ENCODE measurements at places on chromosomes 7 and 10.

- no peak for DNase-seq
Observed at GRCh38 chr7:30791114-30791513, 19.9 kb downstream of the MINDY4 start.

DNA sequence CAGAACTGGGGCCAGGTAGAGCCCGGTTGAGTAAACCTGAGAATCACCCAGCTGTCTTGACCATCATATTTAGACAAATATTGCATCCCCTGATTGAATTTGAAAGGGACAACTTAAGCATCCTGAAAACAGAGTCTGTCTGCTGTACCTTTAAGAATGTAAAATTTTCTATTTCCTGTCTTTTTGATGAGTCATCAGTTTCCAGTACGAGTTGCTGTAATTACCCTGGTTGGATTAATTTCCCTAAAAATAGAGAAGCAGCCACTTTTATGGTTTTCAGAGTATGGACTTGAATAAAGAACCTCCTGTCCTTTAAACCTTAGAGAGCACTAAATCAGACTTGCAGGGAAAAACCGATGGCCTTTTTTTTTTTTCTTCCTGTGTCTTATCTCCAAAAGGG is 164.6 kb upstream of the SH2B2 start:
- DNase-seq = no peak

- DNase-seq = no peak
Observed at GRCh38 chr10:48932831-48933664, 6.6 kb downstream of the LRRC18 start.

DNA sequence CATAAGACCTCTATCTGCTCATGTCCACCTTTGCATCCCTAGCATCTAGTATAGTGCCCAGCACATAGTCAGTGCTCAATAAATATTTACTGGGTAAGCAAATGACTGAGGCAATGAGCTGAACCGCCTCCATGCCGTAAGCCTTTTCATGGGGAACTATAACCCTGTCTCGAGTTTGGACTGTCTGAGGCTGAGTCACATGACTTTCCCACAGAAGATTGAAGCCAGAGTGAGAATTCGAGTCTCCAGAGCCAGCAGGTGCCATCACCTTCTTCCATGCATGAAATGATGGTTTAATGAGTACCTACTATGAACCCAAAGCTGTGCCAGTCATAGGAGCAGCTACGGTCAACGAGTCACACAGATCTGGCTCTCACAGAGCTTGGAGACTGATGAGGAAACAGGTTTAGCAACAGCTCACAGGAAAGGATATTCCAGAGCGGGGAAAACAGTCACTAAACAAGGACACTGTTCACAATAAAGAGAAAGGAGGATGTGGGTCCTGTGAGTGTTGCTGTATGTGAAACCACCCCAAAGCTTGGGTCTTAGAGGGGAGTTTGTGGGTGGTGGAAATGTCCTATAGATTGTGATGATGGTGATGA is 75.2 kb downstream of the TEX36 start:
- no peak for DNase-seq

- DNase-seq = no peak
Observed at GRCh38 chr7:16670731-16671344, 24.9 kb downstream of the BZW2 start.

DNA sequence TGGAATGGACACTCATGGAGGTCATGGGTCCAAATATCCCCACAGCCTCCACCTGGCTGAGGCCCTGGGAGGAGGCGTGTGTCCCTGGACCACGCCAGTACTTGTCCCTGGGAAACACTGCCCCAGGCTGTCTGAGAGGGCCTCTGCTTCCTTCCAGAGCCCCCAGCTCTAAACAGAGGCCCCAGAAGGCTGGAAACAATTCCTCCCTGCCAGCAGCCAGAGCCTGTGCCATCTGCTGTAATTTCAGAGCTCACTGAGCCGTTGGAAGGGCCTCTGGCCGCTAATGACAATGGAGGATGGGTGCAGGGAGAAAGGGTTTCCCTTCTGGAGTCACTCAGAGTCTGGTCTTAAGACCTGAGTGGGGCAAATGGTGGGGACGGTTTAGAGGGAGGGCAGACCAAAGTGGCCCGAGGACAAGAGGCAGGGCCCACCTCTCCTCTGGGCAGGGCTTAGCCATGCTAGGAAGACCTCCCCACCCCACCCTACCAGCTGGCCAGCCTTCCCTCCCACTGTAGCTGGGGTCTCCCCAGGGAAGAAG is 7.1 kb downstream of the CHAT start:
- no peak for DNase-seq

GRCh38 chr7:15215616-15216015 is 313.1 kb upstream of the DGKB start:
- DNase-seq = no peak

- no peak for DNase-seq
Observed at GRCh38 chr7:155234158-155234492, 63.6 kb upstream of the INSIG1 start.

DNA sequence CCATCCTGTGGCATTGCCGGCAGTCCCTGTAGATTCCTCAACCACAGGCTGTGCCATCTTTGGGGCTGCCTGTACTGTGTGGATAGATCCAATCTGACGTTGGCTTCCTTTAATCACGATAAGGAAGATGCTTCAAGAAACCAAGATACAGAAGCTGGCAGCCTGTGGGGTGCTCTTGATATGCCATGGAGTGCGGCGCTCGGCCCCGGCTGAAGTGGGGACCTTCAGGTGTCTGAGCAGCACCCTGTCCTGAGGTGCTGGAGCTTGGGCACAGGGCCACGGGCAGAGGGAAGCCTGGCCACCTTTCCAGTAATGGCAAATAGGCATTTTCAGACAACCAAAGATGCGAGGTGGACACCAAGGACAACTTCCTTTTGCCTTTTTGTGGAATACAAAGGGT is 139.5 kb downstream of the ACTR3B start:
- DNase-seq = no peak

DNA sequence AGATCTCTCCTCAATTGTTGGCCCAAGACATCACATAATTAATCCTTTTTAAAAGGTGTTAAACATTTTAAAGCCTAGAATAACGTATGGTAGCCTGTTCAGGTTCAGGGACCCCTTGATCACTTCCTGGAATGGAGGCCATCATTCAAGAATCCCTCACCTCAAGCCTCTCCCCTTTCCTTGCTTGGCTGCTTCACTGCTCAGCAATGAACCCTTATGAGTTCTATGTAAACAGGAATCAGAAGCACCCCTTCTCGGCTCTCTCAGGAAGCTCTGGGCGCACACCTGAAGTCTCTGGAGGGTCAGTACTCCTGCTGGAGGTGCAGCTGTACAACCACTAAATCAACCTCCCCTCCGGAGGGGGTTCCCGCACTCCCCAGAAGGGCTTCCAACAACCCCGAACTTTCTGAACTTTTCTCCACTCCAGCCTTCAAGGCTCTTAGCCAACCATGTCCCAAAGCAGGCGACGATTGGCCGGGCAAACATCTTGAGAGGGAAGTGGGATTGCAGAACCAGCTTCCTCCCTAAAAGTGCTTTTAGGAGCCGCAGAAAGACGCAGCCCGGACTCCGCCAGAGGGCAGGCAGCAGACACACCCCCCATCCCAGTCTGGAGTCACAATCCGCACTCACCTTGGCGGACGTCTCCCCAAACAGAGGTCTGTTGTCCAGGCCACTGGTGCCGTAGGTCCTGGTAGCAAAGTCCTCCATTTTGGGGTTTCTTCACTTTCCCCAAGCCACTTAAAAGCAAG is 562 bp downstream of the TMEM243 start:
- DNase-seq = no peak

DNA sequence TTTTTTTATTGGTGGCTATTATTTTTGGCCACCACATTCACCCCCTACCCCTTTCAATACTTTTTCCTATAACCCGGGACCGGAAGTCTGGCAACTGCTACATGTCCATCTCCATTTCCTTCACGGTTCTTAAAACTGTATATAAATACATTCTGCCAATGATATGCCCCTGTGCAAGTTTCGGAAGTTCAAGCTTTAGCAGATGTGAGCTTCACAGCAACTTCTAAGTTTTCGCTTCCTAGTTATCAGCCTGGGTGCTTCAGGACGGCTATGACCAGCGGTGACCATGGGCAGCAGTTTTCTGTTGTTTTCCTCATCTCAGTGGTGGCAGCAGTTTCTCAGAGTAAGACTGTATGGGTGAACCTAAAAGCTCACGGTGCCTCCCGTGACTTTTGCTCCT is 153.5 kb upstream of the NFE2L3 start:
- no peak for DNase-seq

GRCh38 chr10:77620731-77621130 is 16.9 kb downstream of the KCNMA1 start:
- DNase-seq = no peak

DNA sequence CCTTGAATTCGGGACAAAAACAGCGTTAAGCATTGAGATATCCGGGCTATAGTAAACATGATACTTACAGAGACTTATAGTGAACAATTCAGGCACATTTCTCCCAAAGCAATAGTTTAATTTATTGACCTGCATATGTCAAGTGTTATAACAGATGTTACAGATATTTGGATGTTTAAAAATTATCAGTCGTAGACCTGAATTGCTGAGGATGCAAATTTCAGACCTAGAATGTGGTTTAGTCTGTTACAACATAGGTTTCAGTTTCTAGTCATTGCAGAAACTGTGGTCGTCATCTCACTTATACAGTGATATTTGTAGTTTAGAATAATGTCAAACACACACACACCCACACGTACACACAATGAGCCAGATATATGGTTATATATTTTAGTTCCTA is 85.2 kb downstream of the VTI1A start:
- no peak for DNase-seq

DNA sequence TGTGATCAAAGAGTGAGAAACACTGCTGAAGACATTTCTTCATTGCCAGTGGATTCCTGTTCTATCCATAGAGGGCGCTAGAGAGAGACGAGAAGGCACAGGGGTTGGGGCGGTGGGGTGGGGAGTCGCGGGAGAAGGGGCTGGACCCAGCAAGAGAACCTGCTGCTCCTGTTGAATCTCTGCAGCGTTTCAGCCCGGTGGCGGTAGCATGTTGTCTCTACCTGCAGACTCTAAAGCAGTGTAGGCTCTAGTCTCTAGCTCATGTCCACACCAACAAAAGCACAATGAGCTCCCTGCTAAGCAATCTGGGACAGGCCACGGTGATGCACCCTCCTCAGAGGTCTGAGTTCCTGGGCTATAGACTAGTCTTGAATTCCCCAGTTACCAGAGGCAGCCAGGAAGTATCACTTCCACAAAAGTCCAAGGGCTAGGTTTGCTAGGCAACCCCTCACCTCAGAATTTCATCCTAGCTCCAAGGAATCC is 167.7 kb downstream of the DGKB start:
- DNase-seq = no peak
